RPMI8226 (cell line): ENCODE measurements at places on chromosomes 5 and 9.
A peak's percentile ranks its signal among the peaks of the same experiment; 100 is the strongest.

GRCh38 chr5:6260846-6261245, 117.5 kb downstream of the MED10 start:
- DNase-seq = no peak

GRCh38 chr9:117412841-117413240, 2.0 kb downstream of the ASTN2 start:
- DNase-seq = no peak

DNA sequence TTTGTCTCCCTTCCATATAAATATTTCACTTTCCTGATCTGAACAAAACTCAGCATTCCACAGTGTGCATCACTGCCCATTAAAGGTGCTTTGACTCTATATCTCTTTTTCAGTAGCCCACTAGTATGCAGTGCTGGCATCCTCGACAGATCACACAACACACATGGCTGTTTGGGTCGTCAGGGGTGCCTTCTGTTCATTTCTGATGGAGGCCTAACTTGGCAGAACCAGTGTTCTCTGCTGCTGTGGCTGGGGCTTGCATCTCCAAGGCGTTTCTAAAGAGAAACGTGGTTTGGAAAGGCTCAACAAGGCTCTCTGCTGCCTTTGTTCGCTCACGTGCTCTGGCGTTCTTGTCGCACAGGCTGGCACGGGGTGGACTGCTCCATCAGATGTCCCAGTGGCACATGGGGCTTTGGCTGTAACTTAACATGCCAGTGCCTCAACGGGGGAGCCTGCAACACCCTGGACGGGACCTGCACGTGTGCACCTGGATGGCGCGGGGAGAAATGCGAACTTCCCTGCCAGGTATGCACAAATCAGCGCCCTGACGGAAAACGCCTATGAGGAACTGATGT, 97.7 kb upstream of the PRRC1 start:
- DNase-seq = no peak

- DNase-seq = no peak
These were observed at the start of gene SPINK13 for GRCh38 chr5:148268566-148268965. Gene SPINK13 (plus strand): TSS chr5:148268794. CDS start chr5:148270073, 1,279 bp downstream.

DNA sequence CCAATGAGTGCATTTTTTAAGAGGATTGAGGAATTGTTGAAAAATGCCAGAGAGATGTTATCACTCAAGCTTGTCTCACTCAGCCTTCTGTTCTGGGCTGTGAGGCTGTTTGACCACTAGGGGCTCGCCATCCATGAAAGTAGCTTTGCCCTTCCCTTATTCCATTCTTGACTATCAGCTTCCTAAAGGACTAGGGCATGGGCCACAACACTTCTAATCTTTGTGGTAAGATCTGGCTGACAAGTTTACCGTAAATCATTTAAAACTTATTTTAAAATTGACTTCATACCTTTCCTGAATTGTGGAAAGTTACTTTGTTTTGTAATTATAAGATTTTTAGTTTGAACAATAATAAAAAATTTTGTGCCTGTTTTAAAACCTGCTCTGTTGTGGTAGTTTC, 49.5 kb downstream of the TJP2 start:
- DNase-seq = peak; percentile 8

- no peak for DNase-seq
These were observed 591.5 kb upstream of the KLF4 start for GRCh38 chr9:108081112-108081511.

DNA sequence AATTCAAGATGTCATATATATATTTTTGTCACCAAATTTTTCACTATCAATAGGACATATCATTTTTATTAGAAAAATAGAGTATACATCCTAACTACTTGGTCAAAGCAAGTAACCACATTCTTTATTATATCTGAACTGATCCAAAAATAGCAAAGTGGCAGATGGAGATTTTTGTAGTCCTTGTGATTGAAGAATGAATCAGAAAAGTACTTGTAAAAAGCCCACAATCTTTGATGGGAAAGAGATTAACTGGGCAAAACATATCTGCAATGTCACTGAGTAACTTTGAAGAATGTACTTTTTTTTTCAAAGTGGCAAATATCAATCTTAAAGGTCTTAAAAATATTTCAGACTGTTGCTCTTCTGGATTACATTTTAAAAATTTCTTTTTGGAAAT, 1040.6 kb upstream of the SEMA6A start:
- no peak for DNase-seq

GRCh38 chr9:87359958-87360601, 137.6 kb upstream of the DAPK1 start:
- no peak for DNase-seq

DNA sequence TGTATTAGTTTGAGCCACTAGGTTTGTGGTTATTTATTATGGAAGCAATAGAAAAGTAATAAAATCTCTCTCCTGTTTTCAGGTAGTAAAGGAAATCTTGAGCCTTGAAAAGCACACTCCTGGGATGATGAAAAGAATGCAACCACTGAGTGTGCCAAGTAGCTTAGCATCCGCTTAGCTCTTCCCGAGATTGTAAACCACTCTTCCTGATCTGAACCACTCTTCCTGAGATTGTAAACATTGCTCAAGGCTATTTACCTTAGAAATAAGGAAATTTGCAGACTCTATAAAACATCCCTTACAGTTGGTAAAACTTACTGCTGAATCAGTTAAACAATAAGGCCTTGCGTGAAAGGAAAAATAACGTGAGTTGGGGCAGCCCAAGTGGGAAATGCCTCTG, 17.4 kb upstream of the IL33 start:
- DNase-seq = no peak

- DNase-seq = no peak
These were observed 156.8 kb downstream of the GDNF start for GRCh38 chr5:37683072-37683471.

GRCh38 chr5:1111727-1112289, at the start of gene SLC12A7:
Gene SLC12A7 (minus strand): TSS chr5:1112063. CDS start chr5:1111991, 72 bp downstream.
- DNase-seq = peak; percentile 91

- DNase-seq = no peak
These were observed 27.2 kb upstream of the FCN1 start for GRCh38 chr9:134944916-134945315.

- no peak for DNase-seq
These were observed 42.0 kb downstream of the SFXN1 start for GRCh38 chr5:175520321-175520720.

- no peak for DNase-seq
These were observed 43.4 kb downstream of the LRRTM2 start for GRCh38 chr5:138831703-138832102.

DNA sequence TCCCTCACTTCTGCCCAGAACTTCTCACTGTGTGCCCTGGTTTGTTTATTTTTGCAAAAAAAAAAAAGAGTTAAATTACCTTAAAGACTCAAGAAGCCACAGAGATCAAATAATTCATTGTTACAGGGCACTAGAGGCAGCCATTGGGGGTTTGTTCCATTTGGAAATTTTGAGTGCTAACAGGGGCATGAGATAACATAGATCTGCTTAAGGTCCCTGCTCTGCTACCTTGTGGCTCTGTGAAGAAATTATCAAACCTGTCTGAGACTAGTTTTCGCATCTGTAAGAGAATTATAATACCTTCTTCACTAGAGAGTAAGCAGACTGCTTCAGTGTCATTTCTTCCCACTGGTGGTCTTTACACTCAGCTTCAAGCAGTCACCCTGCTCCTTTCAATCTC, 394 bp downstream of the TLR4 start:
- no peak for DNase-seq
